ENCODE measurements at places on chromosomes 13 and 19.

DNA sequence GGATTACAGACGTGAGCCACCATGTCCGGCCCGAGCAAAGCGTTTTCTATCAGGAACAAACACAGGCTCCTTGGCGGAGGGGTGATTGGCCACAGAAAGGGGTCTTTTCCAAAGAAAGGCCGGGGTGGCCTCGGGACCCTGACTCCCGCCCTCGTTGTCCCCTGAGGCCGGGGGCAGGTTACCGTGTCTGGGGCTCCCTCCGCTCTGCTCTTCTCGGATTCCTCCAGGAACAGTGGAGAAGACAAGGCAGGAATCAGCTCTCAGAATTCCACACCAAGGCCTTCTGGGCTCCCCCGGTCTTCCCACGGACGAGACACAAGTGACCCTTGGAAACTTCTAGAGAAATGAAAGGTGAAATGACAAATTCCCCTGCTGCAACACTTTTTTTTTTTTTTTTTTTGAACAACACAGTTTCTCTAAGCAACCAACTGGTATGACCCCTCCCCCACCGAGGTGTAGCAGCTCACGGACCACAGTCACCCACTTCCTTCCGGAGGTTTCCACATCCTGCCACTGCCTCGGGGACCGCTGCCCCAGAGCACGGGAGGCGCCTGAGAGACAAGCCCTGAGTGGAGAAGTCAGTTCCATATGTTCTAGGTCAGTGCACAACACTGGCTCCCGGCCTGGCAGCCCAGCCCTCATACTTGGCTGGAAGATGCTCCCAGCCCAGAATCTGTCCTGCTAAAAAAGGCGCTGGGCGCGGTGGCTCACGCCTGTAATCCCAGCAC is 11.0 kb downstream of the MOB3A start:
- DNase-seq: peak; percentile 99

- DNase-seq: no peak
Observed at GRCh38 chr13:24012648-24013047, 115.3 kb upstream of the C1QTNF9B start.

GRCh38 chr19:5138606-5139582 is 170.0 kb downstream of the KDM4B start:
- peak; percentile 97 for DNase-seq

- DNase-seq: no peak
Observed at GRCh38 chr13:112069061-112069844, 2.3 kb downstream of the SOX1 start.

GRCh38 chr13:111318386-111318785 is 2.1 kb upstream of the TEX29 start:
- DNase-seq: no peak

GRCh38 chr19:7104747-7105447 is 35.4 kb downstream of the ZNF557 start:
- DNase-seq: no peak

DNA sequence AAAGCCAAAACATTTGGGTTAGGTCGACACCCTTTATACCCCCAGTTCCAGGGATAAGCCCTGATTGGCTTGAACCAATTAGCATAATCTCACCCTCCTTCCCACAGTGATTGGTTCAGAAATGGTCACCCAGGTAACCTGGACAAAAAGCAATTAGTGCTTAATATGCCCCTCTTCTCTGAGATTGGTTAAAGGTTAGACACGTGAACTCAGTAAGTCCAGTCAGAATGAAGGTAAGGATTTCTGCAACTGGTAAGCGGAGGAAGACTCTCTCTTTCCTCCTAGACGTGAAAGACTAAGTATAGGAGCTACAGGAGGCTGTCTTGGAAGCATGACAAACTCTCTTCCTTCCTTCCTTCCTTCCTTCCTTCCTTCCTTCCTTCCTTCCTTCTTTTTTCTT is 1.3 kb upstream of the PNMA8C start:
- DNase-seq: no peak

GRCh38 chr19:35306473-35307246 is 14.7 kb downstream of the MAG start:
- peak; percentile 52 for DNase-seq

- DNase-seq: peak; percentile 96
Observed at GRCh38 chr19:52397310-52398080, at the start of gene ZNF528. Gene ZNF528, plus strand, starts transcription at chr19:52397849. Its CDS starts 4,165 bp downstream, at chr19:52402014.

GRCh38 chr19:37361994-37362393 is 8.9 kb upstream of the ZNF527 start:
- DNase-seq: no peak

- no peak for DNase-seq
Observed at GRCh38 chr19:4977299-4978174, 8.6 kb downstream of the KDM4B start.

GRCh38 chr13:28623782-28624706 is 34.9 kb upstream of the POMP start:
- no peak for DNase-seq

- DNase-seq: no peak
Observed at GRCh38 chr13:112790735-112791641, 101.2 kb downstream of the ATP11A start.

DNA sequence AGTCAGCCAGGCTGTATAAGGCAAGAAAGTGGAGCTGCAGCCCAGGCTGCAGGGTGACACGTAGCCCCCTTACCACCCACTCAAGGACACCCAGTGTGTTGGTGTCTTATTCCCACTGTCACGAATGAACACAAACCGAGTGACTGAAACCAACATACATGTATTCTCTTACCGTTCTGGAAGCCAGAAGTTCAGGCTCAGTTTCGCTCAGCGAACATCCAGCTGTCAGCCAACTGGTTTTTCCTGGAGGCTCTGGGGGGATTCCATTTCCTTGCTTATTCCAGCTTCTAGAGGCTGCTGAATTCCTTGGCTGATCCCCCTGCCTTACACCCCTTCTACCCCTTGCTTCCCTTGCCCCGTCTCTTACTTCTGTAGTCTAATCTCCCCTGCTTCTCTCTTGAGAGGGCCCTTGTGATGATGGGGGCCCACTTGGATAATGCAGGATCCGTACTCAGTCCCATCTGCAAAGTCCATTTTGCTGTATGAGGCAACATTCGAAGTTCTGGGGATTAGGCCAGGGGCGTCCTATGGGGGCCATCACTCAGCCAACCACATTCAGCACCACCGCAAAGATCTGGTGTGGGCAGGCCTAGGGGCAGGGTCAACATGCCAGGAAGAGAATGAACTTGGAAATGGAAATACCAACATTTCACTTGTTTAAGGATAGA is 47.3 kb upstream of the MTIF3 start:
- no peak for DNase-seq
